Sigmoid colon (tissue), 7 donors: ENCODE measurements at places on chromosomes 16 and 17. TPM values are rescaled to one million over a fixed set of nuclear protein-coding genes. Genes with fewer than 3 reads are reported as not detected.

DNA sequence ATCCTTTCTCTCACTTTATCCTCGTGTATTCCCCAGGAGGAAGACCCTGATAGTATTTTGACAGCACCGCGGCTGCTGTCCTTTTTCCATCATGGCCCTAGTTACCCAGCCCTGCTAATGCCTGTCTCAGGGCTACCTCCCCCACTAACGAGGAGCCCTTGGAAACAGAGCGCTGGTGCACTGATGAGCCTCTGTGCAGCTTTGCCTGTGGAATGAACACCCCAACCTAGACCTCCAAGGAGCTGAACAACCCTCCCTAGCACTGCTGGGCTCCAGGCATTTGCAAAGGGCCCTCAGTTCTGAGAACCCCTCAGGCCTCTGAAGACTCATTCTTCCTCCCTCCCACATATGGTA lies 23.3 kb upstream of the CCL1 start:
- DNase-seq = no peak

DNA sequence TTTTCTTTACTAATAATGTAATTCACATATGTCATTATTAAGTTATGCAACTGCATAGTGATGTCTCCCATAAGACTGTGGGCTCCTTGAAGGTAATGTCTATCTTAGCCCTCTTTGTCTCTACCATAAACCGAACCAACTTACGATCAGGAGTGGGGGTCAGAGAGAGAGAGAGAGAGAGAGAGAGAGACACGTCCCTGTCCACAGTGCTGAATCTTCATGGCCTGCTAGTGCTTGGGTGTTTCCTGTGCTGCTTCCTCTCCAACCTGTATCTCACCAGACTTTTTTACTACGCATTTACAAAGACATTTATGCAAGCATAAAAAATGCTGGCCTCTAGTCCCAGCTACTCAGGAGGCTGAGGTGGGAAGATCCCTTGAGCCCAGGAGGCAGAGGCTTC lies 52.2 kb upstream of the HAPSTR1 start:
- DNase-seq = no peak

ATAD5 gene
- 1.7 TPM for total RNA-seq

MARF1 gene
- total RNA-seq = 76.7 TPM

GRCh38 chr17:79811011-79811867 lies 14.4 kb upstream of the CBX8 start:
- DNase-seq = peak; percentile 68

DNA sequence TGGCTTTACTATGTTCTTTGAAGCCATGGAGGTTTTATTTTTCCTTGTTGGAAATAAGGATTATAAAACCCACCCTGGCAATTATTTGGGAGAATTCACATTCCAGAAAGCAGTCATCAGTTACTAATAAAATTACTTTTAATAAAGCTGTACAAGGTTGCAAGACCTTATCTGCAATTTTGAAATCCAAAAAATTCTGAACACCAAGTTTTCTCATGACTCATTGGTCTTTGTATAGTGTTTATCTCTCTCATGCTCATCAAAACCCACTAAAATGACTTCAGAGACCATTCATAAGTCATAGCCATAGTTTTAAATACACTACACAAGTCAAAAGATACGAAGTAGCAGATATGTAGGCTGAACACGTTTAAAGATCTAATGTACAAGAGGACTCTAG lies 6.0 kb upstream of the KRT38 start:
- DNase-seq = no peak

DNA sequence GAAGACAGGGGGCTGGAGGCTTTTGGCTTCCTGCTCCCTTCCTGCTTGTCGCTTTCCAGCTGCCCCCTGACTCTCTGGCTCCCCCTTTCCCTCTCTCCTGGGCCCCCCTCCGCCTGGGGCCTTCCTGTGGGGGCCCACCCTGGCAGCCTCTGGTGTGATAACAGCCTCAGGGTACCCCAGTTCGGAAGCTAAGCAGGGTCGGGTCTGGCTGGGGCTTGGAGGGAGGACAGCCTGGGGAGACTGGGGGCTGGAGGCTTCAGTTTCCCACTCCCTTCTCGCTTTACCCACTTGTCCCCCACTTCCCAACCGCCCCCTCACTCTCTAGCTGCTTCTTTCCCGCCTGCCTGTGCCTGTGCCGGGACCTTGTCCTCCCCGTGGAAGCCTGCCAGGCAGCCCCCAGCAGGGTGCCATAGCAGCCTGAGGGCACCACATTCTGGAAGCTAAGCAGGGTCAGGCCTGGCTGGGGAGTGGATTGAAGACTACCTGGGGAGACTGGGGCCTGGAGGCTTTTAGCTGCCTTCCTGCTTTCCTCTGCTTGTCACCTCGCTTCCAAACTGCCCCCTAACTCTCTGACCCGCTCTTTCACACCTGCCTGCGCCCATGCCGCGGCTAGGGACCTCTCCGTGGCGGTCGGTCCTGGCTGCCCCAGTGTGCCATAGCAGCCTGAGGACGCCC lies 2275.5 kb downstream of the TP53TG3F start:
- DNase-seq = no peak

- DNase-seq = no peak
Measured at GRCh38 chr17:10352893-10353292, 19.9 kb downstream of the MYH13 start.

- no peak for DNase-seq
Measured at GRCh38 chr16:66924527-66925321, 611 bp downstream of the RRAD start.

- peak; percentile 93 for DNase-seq
Measured at GRCh38 chr17:73770115-73770848, 126.0 kb upstream of the SDK2 start.

- no peak for DNase-seq
Measured at GRCh38 chr17:54891176-54891821, 9.4 kb upstream of the TOM1L1 start.

SKAP1 gene
- total RNA-seq = not detected

ABCA10 gene
- 12.0 TPM for total RNA-seq

DNA sequence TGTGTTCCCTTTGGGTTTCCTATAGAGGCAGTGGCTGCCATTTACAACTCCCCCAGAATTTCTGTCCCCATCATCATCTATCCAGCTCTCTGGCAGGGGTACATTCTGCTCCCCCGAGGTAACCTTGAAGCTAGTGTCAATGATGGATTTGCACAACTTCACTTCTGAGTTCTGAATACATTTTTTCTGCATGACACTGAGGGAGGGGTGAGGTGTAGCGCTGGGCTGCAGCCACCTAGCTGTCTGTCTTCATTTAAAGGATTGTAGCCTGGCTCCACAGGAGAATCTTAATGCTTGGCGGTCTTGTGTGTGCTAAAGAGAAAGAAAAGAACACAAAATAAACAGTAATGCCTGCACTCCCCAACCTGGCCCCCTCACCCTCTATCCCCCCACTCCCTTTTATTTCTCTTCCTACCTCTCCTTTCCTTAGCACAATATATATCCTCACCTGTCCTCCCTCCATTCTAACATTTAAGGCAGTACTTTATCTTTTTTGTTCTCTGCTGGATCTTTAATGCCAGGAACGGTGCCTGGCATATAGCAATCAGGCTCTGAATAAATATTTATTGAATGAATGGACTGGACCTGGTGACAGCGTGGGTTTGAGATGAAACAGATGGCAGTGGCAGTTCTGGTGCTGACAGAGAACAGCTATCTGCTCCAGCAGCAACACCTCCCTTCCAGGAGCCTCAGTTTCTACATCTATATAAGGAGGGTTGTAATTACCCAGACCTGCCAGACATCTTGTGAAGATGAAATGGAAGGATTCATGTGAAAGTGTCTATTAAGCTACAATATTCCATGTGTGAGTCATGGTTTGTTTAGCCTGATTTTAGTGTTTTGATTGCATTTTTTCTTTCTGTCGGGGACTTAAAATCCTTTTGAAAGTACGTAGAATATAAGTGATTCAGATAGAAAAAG lies 163.5 kb upstream of the CDH11 start:
- DNase-seq = no peak

- DNase-seq = no peak
Measured at GRCh38 chr16:31149332-31149731, 534 bp downstream of the PRSS36 start.

DNA sequence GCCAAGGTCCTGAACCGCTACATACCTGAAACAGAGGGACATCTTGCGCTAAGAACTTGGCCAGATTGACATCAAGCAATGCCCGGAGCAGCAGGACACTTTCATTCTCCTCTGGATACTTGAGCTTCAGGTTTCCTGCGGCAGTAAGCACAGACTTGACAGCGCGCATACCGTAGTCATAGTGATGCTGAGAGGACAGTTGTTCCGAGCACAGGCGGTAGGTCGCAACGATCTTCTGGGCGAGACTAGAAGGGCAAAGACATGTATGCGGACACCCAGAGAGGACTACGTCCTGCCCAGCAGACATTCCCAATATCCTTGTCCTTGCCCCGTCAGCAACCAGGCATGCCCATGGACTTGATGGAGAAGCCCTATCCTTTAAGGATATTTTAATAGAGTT lies 112.9 kb downstream of the DNAH3 start:
- DNase-seq = no peak

OTOP2 gene
- total RNA-seq = 0.36 TPM

GRCh38 chr17:81419886-81420768 lies 24.9 kb downstream of the BAHCC1 start:
- DNase-seq = peak; percentile 85

DNA sequence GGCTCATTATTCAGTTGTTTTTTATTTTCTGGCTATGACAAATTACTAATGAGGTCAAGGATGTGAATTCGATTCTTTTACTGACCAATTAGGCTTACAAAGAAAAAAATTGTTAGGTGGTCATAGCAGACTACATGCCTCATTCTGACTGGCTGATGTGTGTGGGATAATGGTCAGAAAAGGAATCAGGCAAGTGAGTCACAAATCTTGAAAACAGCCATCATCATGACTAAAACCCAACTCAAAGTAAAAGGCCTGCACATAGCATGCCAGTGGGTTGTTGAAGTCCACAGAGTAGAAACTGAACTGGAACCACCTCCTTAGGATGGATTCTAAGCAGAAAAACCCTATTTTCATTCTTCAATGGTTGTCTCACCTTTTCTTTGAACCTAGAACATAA lies 8.6 kb downstream of the RPGRIP1L start:
- no peak for DNase-seq

- DNase-seq = no peak
Measured at GRCh38 chr17:16466407-16466806, 25.6 kb downstream of the LRRC75A start.

LGALS9B gene
- total RNA-seq = not detected

PRSS53 gene
- 1.1 TPM for total RNA-seq

GRCh38 chr17:5508810-5509209 lies 22.4 kb downstream of the MIS12 start:
- DNase-seq = no peak

- DNase-seq = peak; percentile 81
Measured at GRCh38 chr16:785563-786535, 2.3 kb downstream of the RPUSD1 start.

DNA sequence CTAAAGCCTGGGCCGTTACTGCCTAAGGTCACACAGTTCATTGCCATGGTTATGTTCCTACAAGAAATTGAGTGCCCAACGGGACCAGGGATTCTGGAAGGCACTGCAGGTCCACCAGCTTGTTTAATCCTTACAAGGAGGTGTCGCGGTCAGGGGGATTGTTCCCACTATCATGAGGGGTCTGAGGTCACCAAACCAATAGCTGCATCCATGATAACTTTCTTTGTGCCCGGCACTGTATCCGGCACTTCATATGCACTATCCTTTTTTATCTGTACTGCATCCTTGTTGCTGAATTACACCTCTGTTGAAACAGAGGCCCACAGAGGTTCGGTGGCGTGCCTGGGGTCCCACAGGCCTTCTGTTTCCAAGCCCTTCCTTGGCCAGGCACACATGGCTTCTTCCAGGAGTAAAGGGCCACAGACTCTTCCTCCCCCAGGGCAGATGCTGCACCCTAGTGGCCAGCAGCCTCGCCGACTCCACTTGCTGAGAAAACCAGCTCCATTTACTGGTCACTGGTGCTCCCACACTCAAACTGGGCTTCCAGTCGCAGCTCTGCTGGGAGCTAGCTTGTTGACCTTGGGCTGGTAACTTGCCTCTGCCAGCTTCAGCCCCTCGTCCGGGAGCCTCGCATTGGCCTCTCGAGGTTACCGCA lies 82.0 kb upstream of the PLCG2 start:
- no peak for DNase-seq

DNA sequence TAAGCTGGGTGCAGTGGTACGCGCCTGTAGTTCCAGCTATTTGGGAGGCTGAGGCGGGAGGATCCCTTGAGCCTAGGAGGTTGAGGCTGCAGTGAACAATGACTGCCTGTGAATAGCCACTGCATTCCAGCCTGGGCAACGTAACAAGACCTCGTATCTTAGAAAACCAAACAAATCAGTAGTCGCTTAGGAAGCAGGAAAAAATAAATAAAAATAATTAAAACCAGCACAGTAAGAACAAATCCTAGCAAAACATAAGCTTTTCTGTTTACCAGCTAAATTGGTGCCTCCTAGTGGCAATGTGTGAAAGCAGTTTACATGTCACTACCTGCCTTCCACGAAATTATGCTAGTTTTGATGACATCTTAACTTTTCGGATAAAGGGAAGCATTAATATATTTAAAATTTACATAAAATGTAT lies 1.3 kb downstream of the ARMC5 start:
- DNase-seq = peak; percentile 63
